ENCODE measurements at places on chromosomes 11 and 22.

DNA sequence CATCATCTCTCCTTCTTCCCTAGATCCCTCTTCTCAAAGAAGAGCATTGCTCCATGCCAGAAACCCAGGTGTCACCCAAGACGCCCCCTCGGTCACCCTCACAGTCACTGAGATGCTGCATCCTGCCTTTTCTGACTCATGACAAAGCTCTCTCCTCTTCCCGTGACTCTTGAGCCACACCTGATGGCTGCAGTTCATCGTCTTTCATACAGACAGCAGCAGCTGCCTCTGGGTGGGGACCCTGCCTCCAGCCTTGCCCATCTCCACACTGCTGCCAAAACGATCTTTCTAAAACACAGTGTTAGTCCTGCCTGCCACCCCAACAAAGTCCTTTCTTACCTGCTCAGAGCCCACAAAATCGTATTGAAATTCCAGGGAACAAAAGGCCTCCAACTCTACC, 44.8 kb downstream of the BUD13 start:
- DNase-seq: no peak

DNA sequence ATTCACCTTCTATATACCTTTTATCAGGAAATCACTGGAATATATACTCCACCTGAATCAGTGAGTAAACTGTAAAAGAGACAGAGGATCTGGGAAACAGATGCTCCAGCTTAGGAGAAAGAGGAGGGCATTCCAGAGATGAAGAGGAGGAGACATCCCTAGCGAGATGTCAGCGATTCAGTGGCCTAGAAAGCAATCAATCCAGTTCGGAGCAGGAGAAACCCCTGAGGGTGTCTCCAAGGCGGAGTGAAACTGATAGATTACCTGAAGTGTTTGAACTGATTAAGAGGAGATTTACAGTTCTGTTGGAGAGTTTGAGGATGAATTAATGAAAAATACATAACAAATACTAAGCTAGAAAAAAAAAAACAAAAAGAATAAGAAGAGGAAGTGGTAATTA, 24.5 kb upstream of the TNRC6B start:
- no peak for DNase-seq

DNA sequence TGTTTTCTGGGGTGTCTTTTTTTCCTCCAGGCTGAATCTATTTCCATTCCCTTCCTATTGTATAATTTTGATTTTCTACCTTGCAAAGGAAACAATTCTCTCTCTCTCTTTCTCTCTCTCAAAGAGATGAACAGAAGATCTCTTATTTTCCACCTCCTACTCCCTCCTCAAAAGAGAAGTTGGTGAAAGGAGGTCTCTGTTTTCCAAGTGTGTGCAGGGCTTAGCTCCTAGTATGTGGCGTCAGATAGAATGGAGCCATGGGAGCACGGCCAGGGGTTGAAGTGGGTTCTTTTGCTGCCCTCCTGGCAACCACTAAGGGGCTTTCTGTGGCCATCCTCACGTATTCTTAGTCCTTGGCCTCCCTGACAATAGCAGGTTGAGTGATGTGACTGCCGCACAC, 480 bp downstream of the TRIM34 start:
- DNase-seq: no peak

GRCh38 chr11:67493548-67494370, 10.9 kb downstream of the AIP start:
- no peak for DNase-seq

DNA sequence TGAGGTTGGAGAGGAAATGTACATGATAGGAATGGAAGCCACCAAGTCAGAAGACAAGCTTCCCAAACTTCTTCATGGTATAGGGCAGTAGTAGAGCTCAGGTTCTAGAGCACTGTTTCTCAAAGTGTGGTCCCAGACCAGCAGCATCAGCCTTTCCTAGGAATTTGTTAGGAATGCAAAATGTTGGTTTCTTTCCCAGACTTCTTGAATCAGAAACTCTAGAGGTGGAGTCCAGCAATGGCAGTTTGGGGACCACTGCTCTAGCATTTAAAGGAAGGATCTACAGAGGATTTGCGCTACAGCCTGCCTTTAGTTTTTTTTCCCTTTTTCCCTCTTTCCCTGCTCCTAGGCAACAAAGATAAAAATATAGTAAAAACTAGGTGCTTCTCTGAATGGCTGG, 17.0 kb upstream of the MMP12 start:
- no peak for DNase-seq

- no peak for DNase-seq
Measured at GRCh38 chr11:64594159-64594939, 3.3 kb downstream of the SLC22A12 start.

DNA sequence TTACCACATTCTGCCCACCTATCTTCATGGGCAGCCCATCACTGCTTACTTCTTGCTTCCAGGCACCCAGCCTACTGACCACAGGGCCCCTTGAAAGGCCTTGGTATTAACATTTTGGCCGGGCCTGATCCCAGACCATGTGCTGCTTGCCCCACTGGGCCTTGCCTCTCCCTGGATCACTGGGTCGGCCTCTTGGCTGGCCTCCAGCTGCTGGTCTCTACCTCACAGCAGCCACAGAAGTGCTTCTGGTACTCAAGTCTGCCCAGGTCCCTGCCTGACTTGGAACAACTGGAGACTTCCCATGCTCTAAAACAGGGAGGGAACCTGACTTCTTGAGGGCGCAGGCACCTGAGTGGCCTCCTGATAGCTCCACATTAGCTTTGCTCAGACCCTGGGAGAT, 63.6 kb downstream of the THAP12 start:
- DNase-seq: no peak

- DNase-seq: no peak
Measured at GRCh38 chr11:86988351-86988881, 33.2 kb upstream of the FZD4 start.

GRCh38 chr11:61701242-61701886, 21.2 kb downstream of the DAGLA start:
- peak; percentile 40 for DNase-seq

- peak; percentile 99 for DNase-seq
Measured at GRCh38 chr11:73257342-73258103, 14.6 kb upstream of the P2RY6 start.

GRCh38 chr11:45724153-45724552, 58.7 kb upstream of the CHST1 start:
- no peak for DNase-seq

DNA sequence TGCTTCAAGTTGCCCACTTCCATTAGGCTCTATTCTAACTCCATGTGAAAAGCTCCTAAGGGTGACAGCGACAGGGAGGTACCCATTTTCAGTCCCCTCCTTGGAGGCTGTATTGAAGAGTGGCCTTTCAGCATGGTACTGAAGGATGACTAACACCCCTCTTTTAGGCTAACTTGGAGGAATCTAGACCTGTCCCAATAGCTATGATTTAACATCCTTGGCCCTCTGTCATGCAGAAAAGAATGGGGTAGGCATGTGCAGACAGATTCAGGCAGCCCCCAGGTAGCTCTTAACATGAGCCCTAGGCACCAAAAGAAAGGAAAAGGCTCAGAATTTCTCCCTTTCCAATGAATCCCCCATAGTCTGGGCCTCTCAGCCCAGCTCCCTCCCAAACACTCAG, 89.3 kb upstream of the AMOTL1 start:
- no peak for DNase-seq

GRCh38 chr11:28699701-28700100, 591.5 kb downstream of the METTL15 start:
- DNase-seq: no peak

- no peak for DNase-seq
Measured at GRCh38 chr11:132925825-132926469, 606.4 kb downstream of the OPCML start.

- DNase-seq: no peak
Measured at GRCh38 chr11:128949791-128950454, 7.3 kb upstream of the TP53AIP1 start.

DNA sequence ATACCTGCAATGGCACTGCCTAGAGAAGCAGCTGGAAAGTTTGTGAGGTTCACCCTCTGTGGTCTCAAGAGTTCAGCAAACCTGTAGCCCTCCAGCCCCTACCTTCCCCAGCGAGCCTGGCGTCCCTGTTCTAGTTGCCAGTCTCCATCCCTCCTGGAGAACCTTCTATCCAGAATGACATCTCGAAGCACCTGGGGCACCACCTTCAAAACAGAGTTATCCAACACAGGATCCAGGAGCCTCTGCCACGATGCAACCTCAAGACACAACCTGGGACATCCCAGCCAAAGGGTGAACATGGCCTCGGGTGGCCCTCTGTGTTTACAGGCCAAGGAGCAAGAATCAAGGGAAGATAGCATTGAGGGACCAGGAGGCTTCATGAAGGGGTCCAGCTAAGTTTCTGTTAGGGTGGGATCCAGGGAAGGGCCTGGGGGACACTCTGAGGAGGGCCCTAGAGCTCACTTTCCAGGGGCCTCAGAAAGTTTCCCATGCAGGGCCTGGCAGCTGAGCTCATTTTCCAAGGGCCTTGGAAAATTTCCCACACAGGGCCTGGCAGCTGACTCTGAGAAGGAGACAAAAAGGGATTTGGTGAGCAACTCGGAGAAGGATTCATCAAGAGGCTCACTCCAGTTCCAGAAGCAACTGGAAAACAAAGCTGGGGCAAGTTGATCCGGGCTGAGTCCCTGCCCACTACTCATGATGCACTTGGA, 36.9 kb upstream of the SYT13 start:
- DNase-seq: no peak

DNA sequence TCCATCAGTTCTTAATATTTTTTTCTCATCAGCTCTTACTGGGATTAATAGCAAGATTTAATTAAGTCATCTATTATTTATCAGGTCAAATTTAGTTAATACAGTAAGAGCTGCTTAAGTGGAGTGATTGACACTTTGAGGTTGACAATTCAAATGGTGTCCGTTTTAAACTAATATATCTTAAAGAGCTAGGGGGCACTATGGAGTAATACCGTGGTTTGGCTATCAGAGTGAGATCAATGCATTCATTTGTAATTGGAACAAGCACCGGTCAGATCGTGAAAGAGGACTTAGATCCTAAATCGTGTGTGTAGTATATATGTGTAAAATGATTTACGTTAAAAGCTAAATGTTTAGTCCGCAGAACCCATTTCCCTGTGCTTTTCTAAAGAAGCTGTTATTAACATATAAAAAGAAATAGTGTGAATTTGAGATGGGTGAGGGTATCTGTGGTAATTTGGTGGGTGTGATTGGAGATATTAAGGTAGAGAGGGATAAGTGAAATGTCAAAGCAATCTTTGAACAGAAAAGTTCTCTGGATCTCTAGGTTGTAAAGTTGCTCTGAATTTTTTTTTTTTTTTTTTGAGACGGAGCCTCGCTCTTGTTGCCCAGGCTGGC, 2.3 kb downstream of the SIK2 start:
- peak; percentile 69 for DNase-seq

DNA sequence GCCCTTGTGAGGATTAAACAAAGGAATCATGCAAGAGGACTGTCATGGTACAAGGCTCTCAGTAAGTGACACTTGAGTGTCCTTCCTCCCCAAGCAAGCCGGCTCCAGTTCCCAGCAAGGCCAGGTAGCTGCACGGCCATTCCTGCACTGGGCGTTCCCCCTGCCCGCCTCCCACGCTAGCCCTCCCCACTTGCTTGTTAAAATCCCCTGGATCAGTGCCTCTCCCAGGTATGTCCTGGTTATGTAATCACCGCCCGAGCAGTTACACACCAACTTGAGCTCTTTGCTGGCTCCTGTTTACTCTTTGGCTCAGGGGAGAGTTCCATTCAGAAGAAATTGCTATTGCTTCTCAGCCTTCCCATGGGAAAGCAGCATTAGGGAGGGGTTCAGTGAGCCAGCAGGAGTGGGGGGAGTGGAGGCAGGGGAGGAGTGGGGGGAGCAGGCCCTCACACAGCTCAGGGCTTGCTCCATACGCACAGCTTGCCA, 19.4 kb upstream of the MYEOV start:
- peak; percentile 75 for DNase-seq

- DNase-seq: no peak
Measured at GRCh38 chr22:44914026-44914721, 95.6 kb downstream of the PHF21B start.

DNA sequence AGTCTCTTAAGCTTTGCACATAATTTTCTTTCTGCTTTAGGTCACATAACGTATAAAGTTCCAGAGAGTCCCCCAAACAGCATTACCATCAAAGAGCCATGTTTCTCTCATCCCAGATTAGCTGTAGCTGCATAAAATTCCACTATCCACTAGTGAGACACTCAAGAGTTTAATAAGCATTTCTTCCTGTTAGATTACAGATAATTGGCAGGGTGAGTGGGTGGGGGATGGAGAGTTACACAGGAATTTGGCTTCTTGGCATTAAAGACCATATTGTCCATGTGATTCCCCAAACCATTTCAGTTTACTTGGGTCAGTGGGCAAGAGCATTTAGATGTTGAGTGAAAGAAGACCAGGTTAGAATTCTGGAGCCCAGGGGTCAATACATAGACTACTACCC, 82.3 kb downstream of the FDX1 start:
- DNase-seq: no peak

DNA sequence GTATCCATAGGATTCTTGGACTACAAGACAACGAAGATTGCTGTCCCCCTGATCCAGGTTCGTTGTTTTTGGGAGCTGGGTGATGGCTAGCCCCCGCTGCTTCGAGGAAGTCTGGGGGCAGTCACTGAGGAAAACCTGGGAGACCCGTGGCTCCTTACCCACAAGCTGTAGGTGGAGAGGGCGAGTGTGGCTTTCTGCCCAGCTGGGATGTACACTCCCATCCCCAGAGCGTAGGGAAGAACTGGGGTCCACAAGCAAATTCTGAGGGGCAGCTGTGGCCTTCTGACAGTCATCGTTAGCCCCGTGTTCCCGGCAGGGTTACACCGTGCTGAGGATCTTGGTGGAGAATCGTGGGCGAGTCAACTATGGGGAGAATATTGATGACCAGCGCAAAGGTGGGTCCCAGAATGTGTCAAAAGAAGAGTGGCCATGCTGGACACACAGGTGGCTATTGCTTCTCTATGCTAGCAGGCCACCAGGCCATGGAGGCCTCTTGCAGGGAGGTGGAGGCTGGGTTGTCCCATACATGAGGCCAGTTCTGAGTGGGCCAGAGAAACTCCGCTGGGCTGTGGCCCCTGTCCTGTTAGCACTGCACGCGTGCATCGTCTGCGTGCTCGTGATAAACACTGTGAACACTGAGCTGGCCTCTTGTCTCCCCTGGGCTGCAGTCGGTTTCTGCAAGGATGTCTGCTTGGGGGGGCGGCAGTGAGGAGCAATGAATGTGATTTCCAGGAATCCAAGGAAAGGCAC, 39.8 kb downstream of the GLB1L2 start:
- no peak for DNase-seq

Data from kidney tubule cell (primary cell).